Fibroblast of upper back skin (primary cell): ENCODE measurements at places on chromosomes 5 and 9.

DNA sequence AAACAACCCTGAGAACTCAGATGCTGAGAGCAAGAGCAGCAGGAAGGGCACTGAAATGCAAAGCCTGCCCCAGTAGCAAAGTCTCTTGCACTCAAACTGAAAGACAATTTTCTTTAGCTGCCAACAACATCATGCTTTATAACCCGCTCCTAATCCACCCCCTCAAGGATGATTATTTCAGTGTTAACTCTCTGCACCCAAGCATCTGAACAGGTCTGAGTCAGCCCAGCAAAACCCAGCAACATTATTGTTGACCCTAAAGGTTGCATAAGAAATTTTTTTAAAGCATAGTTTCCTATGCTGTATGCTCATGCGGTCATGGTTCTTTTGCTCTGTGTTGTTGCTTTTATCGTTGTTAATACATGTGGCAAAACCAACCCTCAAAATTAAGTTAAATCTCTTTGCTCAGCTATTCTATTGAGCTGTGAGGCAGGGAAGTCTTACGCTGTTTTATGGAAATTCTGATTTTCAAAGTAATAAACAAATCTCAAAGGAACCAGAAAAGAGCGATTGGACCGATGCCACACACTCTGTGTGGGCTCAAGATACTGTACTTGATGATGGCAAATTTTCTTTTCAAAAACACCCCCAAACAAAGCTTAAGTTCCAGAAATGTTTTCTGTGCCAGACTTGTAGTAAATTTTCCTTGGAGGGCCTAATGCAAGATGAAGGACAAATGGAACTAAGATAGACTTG, 440.6 kb upstream of the MPDZ start:
- DNase-seq: peak; percentile 89

DNA sequence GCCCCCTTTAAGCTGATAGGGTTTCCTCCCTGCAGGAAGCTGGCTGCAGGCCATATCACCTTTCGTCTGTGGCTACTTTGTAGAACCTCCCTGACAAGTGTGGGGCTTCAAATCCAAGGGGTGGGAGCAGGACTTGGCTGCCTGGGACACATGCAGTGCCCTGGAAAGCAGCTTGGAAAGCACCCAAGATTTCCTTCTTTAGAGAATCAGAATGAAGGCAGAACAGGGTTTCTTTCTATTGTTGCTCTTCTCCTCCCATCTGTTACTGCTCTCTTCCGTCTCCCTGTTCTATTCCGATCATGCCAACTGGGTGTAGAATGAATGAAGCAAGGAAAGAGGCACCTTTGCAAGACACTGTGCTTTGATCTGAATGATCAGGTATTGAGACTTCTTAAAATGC, 282.2 kb downstream of the MED10 start:
- no peak for DNase-seq

DNA sequence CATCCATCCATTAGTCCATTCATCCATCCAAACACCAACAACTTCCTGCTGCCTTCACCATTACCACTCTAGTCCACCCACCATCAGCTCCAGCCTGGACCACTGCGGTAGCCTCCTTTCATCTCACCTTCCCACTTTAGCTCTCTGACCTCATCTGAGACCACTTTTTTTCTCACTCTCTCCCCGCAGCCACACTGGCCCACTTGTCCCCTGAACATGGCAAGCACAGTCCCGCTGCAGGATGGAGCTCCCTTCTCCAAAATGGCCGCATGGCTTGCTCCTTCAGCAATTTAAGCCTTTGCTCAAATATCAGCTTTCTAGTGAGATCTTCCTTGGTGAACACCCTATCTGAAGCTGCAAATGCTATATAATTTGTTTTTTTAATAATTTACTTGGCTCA, 11.1 kb downstream of the CSF1R start:
- no peak for DNase-seq

DNA sequence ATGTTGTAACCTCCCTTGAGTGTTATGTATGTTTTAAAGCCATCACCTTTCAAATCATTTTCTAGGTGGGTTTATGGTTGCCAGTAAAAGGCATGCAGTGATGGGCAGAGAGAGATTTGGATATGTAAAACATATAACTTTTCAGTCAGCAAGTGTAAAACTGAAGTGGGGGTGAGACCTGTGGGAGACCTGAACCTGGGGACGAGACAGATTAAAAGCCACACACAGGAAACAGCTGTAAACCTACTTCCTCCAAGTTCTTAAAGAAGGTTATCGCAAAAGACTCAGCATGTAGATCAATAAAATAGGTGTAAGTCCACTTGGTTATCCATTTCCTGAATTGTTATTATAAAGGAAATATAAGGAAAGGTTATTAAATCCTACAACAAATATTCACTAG, 76.6 kb downstream of the YIPF5 start:
- DNase-seq: no peak

GRCh38 chr9:124570942-124571666, 63.9 kb upstream of the NR5A1 start:
- DNase-seq: no peak

DNA sequence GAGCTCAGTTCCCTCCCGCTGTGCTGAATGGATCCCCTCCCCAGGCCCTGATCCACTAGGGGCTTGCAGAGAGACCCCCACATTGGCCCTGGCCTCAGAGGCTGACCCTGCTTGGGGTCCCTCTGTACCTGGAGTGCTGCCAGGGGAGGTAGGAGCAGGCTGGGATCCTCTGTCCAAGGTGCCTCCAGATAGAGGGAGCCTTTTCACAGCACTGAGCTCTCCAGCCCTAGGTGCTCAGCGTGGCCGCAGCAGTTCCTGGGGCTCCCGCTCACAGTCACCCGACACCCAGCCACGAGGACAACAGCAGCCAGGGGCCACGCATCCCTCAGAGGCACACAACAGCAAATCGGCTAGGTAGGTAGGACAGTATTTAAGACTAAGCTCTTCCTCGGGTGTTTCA, 62.2 kb upstream of the IRX2 start:
- DNase-seq: no peak

DNA sequence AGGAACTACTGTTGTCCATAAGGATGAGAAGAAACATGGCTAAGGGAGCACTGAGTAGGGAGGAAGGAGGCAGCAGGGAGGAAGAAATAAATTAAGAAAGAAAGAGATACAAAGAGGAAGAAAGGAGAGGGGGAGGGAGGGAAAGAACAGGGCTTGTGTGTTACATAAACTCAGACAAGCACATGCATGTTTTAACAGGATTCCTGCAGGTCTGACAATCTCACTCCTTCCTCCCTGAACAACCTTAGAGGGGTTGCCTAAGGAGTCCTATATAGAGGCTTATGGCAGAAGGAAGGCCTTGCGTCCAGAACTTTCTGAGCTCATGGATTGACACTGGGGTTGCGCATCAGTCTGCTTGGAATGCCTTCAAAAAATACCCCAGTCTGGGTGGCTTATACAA, 4.2 kb upstream of the KCNIP1 start:
- no peak for DNase-seq

DNA sequence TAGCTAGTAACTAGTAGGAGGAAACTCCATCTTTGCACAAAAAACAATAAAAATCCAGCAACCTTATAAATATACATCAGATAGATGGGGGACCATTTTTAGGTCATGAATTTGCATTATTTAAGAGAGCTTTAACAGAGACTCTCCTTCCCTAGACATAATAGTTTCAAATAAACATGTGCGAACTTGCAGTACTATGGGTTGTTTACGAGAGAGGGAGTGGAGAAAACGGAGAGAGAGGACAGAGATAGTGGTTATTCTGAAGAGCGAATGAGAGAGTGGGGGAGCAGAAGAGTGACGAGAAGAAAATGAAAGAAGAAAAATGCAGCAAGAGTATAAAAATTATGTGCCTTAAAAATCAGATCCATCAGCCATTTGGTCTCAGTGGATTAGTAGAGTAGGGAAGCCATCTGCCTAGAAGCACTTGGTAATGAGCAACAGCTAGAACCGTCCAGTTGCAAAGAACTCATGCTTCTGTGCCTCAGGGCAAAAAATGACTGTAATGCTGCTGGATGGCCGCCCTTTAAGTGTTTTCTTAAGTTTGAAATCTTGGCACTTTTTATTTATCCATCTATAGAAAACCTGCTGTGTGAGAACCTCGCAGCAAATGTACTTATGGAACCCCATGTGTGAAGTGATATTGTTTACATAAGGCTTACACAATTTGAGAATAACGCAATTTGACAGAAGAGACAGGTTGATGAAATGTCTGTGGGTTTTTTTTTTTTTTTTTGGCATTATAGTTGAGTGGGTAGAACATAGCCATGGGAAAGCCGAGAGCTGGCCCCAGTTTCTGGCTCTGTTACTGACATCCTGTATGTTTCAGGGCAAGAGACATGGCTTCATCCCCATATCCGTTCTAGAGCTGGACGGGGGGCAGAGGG, 95.6 kb upstream of the ZNF608 start:
- no peak for DNase-seq

GRCh38 chr9:15240927-15241326, 66.1 kb downstream of the TTC39B start:
- DNase-seq: no peak

GRCh38 chr9:5953743-5954707, 61.4 kb downstream of the RANBP6 start:
- DNase-seq: peak; percentile 11

DNA sequence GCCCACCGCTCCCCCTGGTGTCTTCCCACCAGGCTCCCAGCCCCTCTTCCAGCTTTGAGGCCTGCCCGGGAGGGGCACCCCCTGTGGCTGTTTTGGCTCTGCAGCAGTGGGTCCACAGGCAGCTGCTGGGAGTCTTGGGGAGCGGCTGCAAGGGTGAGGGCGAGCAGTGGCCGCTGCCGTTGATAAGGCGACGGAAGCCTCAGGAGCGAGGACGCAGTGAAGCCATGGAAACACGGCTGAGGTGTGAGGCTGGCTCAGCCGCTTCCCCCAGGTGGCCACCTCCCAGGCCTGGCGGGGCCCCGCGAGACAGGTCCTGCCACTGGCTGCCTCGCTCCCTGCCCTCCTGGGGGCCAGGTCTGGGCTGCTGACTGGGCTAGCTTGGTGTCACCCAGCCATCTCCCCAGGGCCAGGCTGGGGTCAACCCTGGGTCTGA, 41.5 kb downstream of the CXXC5 start:
- no peak for DNase-seq

DNA sequence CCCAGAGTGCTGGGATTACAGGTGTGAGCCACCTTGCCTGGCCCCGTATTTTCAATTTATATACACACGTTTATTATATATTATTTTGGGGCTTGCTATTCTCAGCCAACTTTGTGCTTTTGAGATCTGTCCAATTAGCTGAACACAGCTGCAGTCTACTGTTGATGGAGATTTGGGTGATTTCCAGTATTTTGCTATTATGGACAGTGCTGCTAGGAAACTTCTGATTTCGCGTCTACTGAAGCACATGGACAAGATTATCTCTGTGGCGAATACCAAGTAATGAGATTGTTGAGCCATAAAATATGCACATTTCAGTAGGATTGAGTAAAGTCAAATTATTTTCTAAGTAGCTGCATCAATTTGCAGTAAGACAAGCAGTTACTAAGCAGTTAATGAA, 1731.2 kb upstream of the CDH6 start:
- DNase-seq: no peak

DNA sequence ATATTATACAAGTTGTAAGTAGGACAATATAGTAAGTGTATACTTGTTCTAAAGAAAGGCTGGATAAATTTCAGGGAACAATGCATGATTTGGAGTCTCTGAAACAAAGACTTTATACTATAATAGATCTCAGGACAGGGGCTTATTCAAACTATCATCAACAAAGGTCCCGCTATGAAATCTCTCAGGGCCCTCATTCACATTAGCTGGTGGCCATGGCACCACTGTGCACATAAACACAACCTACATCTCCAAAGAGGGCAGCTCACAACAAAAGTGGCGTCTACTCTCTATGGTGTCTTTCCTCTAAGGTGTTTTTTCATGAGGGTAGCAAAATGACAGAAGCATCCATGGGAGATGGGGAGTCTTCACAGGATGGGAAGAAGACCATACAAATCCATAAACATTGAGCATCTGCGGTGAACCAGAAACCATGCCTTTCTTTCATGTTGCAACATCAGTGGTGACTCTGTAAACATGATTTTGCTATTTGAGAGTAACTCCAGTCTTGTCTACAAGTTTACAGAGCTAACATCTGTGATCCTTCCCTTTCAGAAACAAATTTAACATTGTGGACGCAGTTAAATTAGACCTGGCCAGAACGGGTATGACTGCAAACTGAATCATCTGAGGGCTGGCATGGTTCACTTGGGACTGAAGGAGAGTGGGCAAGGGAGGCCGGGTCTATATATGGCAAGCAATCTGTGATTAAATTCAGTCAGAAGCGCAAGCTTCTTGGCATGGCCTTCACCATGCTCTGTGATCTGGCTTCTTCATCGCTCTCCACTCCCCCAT, 5.5 kb downstream of the TTLL11 start:
- DNase-seq: no peak
